ENCODE measurements at places on chromosomes 1 and 21.

GRCh38 chr1:39609618-39610331, 29.7 kb downstream of the HEYL start:
- DNase-seq = peak; percentile 94

- no peak for DNase-seq
These were observed 185.7 kb downstream of the HIVEP3 start for GRCh38 chr1:41733021-41733420.

DNA sequence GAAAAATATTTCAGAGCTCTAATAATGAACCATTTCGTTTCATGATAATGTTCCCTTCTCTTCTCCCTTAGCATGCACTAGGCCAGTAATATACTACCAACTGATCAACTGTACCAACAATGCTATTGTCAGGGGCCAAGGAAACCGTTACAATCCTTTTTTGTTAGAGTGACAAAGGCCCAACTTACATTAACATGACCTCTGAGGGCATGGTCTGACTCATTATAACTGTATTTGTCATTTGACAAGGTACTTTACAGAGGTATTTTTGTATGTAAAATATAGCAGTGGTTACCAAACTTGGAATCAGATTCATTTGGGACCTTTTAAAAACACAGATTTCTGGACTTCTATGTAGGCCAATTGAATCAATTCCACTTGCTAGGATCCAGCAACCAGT, 102.6 kb upstream of the RRP15 start:
- no peak for DNase-seq

DNA sequence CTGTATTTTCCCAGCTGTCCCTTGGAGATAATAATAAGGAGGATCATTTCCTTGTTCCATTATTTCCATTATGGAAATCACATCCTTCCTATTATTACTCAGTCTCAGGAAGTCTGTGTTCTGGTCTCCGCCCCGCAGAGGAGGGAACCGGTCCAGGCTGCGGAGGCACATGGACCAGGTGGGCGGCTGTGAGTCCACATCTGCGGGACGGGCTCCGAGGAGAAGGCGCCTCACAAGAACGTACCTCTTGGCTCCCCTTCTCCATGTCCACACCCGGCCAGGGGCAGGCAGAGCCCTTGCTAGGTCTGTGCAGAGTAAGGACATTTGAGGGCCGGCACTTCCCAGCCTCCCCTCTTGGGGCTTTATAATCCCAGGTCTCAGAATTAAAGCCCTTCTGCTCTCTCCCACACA, 14.6 kb downstream of the RAB7B start:
- no peak for DNase-seq
